ENCODE measurements at places on chromosomes 2 and 18. TPM values are rescaled to one million over a fixed set of nuclear protein-coding genes. Genes with fewer than 3 reads are reported as not detected.

DNA sequence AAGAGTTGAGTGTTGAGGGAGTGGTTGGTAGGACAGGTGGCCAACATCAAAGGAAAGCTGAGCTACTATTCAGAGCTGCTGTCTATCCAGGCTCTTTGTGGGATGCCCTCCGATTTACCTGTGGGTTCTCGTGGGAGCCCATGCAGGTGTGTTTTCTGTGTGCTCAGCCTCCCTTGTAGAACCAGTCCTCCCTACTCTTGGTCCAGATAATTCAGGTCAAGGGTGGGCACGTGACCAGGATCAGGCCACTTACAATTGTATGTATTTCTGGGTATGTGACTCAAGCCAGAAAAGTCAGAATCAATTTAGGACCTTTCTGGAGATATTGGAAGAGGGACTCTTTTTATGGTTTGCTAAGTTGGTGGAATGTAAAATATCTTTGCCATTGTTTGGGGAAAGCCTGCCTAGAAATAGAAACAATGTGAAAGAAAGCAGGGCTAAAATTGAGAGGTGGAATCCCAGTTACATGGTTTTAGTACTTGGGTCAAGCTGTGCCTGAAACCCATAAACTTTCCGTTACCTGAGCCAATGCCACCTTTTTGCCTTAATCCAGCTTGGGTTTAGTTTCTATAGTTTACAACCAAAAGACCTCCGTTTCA lies 93.2 kb downstream of the PDCL3 start:
- H3K36me3 ChIP-seq = no peaks in the 10 kb centered on the region
- H3K27ac ChIP-seq = no peak overlapping the region
- H3K27me3 ChIP-seq = no peaks in the 10 kb centered on the region

DNA sequence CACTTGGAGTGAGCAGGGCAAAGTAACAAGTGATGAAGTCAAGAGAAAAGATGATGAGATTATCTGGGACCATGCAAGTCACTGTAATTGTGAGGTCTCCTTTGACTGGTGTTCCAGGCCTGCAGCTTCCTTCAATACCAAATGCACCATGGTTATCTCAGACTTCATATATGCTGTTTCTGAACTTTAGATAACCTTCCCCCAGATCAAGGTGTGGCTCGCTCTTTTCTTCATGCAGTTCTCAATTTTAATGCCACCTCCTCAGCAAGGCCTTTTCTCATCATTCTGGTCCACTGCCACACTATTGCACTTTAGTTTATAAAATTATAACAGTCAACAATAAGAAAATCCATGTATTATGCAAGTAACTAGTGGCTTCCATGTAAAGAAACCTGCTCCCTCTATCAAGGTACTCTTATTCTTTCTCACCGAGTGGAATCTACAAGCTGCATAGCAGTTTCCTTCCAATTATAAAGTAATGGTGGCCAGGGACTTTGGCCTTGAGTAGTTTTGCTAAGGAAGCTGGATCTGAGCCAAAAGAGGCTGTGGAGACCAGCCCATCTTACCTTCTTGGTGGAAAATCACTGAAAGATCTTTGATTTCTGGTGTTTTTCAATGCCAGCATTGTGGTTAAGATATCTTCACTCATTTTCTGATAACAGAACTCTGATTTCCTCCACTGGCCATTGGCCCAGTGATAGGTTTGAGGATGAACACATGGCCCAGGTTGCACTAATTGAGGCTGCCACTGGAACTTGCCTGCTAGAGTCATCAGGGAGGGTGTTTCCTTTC lies 113.6 kb downstream of the KCNE4 start:
- no peak overlapping the region for H3K4me3 ChIP-seq
- H3K27me3 ChIP-seq = no peaks in the 10 kb centered on the region
- no peaks in the 10 kb centered on the region for H3K36me3 ChIP-seq
- DNase-seq = no peak

GRCh38 chr2:10933700-10934225 lies 22.0 kb downstream of the KCNF1 start:
- peaks cover 4% of the 10 kb centered on the region for H3K4me1 ChIP-seq
- H3K27ac ChIP-seq = no peak overlapping the region
- peaks cover 5% of the 10 kb centered on the region for H3K27me3 ChIP-seq

GRCh38 chr2:109144271-109144670 lies 15.3 kb downstream of the SH3RF3 start:
- no peak for DNase-seq
- H3K4me3 ChIP-seq = no peak overlapping the region
- H3K36me3 ChIP-seq = no peaks in the 10 kb centered on the region
- no peaks in the 10 kb centered on the region for H3K27me3 ChIP-seq
- H3K4me1 ChIP-seq = peaks cover 4% of the 10 kb centered on the region
- H3K27ac ChIP-seq = no peak overlapping the region

AGXT gene
- not detected for total RNA-seq

ORC4 gene
- total RNA-seq = 5.5 TPM

- H3K4me3 ChIP-seq = no peak overlapping the region
- no peaks in the 10 kb centered on the region for H3K36me3 ChIP-seq
- DNase-seq = no peak
- H3K4me1 ChIP-seq = no peaks in the 10 kb centered on the region
Measured at GRCh38 chr2:33777786-33778185, 178.7 kb upstream of the FAM98A start.

NYAP2 gene
- total RNA-seq = under 0.01 TPM

GLI2 gene
- total RNA-seq = 0.45 TPM

LYPD6B gene
- total RNA-seq = not detected

- peaks cover 14% of the 10 kb centered on the region for H3K4me1 ChIP-seq
- H3K36me3 ChIP-seq = no peaks in the 10 kb centered on the region
- peak within 1 kb of the TSS; percentile 67 for H3K4me3 ChIP-seq
- H3K27ac ChIP-seq = peak within 1 kb of the TSS; percentile 93
- peak; percentile 96 for DNase-seq
Measured at GRCh38 chr2:150487537-150488429, at the start of gene RND3. Gene RND3 (minus strand): TSS chr2:150487667. CDS start chr2:150487417, 250 bp downstream.

GPR45 gene
- total RNA-seq = not detected

- no peaks in the 10 kb centered on the region for H3K36me3 ChIP-seq
- H3K27ac ChIP-seq = no peak overlapping the region
- H3K4me3 ChIP-seq = no peak overlapping the region
- DNase-seq = no peak
Measured at GRCh38 chr2:15779381-15780041, 160.8 kb upstream of the MYCN start.

GATA6 gene
- 79.9 TPM for total RNA-seq

THSD7B gene
- total RNA-seq = not detected

- DNase-seq = no peak
- H3K4me1 ChIP-seq = peaks cover 17% of the 10 kb centered on the region
- no peaks in the 10 kb centered on the region for H3K27me3 ChIP-seq
- H3K4me3 ChIP-seq = no peak overlapping the region
- H3K27ac ChIP-seq = no peak overlapping the region
Measured at GRCh38 chr18:12699747-12700146, 2.8 kb downstream of the CEP76 start.

- no peaks in the 10 kb centered on the region for H3K27me3 ChIP-seq
- DNase-seq = no peak
- H3K27ac ChIP-seq = no peak overlapping the region
- no peak overlapping the region for H3K4me3 ChIP-seq
- H3K36me3 ChIP-seq = no peaks in the 10 kb centered on the region
- H3K4me1 ChIP-seq = no peaks in the 10 kb centered on the region
Measured at GRCh38 chr18:29439398-29439797, 1262.5 kb upstream of the CDH2 start.

- peaks cover 14% of the 10 kb centered on the region for H3K4me1 ChIP-seq
- H3K27ac ChIP-seq = peak overlapping the region; percentile 22
- DNase-seq = no peak
- peak overlapping the region; percentile 92 for H3K4me3 ChIP-seq
- H3K27me3 ChIP-seq = peaks cover 9% of the 10 kb centered on the region
Measured at GRCh38 chr2:73283545-73284295, 558 bp downstream of the FBXO41 start.

DNA sequence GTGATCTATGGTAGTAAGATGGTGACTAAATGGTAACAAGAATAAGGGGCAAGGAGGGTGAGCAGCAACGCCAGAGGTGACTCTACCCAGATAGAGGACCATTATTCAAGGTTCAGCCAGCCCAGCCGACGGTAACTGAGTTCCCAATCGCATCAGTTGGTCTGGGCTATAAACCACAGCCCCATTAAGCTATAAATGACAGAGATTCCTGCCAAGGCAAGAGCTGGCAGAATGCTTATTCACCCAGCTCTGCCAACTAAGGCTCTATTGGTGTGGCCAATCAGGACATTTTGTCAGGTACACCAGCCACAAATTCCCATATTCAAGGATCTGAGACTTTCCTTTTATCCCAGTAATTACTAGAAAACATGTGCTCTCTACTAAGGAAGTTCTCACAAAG lies 3.6 kb downstream of the CHN1 start:
- H3K27ac ChIP-seq = no peak overlapping the region
- peaks cover 12% of the 10 kb centered on the region for H3K4me1 ChIP-seq
- no peak for DNase-seq
- H3K4me3 ChIP-seq = no peak overlapping the region
- peaks cover 16% of the 10 kb centered on the region for H3K27me3 ChIP-seq

- no peaks in the 10 kb centered on the region for H3K36me3 ChIP-seq
- H3K27ac ChIP-seq = no peak overlapping the region
- H3K27me3 ChIP-seq = no peaks in the 10 kb centered on the region
- no peak overlapping the region for H3K4me3 ChIP-seq
- H3K4me1 ChIP-seq = peaks cover 18% of the 10 kb centered on the region
- no peak for DNase-seq
Measured at GRCh38 chr2:178476477-178476876, 1.9 kb downstream of the FKBP7 start.

DNA sequence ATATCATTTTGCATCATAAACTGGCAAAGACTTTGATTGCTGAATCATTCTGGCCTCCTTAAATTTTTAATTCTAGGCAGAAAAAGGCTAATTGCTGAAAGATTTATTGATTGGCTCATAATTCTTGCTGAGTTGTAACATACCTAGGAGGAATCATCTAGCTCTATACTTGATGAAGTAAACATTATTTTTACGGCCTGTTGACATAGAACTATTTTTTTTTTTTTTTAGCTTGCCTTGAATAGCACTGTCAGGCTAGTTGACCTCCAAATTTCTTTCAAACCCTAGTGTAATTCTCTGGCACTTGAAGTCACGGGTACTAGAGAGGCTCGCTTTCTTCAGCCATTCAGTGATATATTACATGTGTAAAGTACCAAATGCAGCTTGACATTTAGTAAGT lies 2.8 kb downstream of the SERPINB12 start:
- DNase-seq = no peak
- no peaks in the 10 kb centered on the region for H3K36me3 ChIP-seq
- no peak overlapping the region for H3K27ac ChIP-seq
- no peaks in the 10 kb centered on the region for H3K27me3 ChIP-seq
- no peaks in the 10 kb centered on the region for H3K4me1 ChIP-seq

- no peak for DNase-seq
- H3K27me3 ChIP-seq = no peaks in the 10 kb centered on the region
- no peaks in the 10 kb centered on the region for H3K36me3 ChIP-seq
- no peak overlapping the region for H3K4me3 ChIP-seq
- no peak overlapping the region for H3K27ac ChIP-seq
Measured at GRCh38 chr2:28098501-28099225, 208.1 kb downstream of the BABAM2 start.

DNA sequence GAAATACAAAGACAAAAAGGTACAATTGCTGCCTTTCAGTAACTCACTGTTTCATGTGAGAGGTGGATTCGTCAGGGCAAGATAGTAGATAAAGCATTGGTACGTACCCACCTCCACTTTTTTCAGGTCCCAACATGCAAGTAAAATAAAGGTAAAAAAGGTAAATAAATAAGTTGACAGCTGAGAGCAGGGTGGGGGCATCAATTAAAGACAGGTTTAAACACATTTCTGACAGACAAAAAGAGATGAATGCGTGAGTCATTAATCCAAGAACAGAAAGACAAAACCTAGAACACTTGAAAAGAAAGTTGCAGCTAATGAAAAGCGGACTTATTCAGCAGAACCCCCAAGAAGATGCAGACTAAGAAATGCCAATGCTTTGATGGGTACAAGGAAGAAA lies 979.6 kb upstream of the CDH2 start:
- no peak overlapping the region for H3K27ac ChIP-seq
- H3K36me3 ChIP-seq = no peaks in the 10 kb centered on the region
- no peak for DNase-seq
- no peaks in the 10 kb centered on the region for H3K4me1 ChIP-seq
- H3K27me3 ChIP-seq = no peaks in the 10 kb centered on the region

DNA sequence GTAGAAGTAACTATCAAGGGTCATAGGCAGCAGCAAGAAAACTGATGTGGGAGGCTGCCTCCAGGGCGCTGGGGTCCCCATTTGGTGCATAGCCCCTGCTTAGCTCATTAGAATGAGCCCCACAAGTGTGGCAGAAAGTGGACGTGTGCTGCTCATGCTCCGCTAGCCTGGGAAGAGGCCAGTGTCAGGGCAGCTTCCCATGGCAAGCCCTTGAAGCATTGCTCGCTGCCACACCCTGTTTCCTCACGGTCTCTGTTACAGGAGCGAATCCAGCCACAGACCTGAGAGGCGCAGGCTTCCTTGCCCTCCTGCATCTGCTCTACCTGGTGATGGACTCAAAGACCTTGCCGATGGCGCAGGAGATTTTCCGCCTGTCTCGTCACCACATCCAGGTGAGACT lies 22.5 kb downstream of the ELMOD3 start:
- no peaks in the 10 kb centered on the region for H3K4me1 ChIP-seq
- H3K4me3 ChIP-seq = no peak overlapping the region
- H3K27ac ChIP-seq = no peak overlapping the region

DNA sequence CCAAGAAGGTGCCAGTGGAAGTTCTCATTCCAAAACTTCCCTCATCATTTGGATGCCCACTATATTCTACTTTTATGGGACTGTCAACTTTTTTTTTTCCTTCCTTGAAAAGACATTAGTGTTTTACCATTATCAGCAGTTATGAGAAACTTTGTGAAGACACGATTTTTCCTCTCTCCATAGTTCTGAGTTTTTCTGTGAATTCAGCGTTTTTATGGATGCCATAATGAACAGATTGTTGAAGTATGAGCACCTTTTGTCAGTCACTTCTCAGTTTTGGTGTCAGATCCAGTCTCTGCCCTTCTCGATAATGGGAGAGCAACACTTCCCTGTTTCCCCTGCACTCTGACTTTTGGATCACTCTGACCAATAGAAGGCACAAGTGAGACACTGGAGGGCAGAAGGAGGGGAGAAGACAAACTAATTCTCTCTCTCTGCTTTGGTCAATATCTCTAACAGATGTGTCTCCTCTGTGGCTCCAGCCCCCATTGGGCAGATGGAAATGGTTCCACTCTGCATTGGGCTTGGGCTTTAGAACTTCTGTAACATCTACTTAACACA lies 53.5 kb upstream of the FN1 start:
- H3K27ac ChIP-seq = no peak overlapping the region
- no peaks in the 10 kb centered on the region for H3K27me3 ChIP-seq
- no peaks in the 10 kb centered on the region for H3K4me1 ChIP-seq
- DNase-seq = no peak
- no peak overlapping the region for H3K4me3 ChIP-seq

DNA sequence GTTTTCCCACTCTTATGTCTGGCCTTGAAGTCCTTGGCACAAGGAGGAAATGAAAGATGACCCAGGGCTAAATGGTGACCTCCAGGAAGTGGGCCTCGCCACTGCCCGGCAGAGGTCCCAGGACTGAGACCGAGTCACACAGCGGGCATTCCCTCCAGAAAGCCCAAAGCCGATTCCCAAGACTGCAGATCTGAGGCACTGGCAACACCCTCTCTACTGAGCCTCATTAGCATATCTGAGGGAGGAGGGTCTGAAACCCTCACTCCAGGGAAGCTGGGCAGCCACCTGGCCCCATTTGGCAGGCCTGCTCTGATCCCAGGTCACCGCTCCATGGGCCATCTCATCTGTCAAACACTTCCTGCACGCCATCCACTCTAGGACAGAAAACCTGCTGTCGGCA lies 29.1 kb downstream of the FAM178B start:
- H3K27me3 ChIP-seq = no peaks in the 10 kb centered on the region
- no peaks in the 10 kb centered on the region for H3K36me3 ChIP-seq
- peaks cover 42% of the 10 kb centered on the region for H3K4me1 ChIP-seq
- no peak overlapping the region for H3K27ac ChIP-seq
- DNase-seq = no peak

SPHKAP gene
- total RNA-seq = not detected

Measured in stomach (tissue), 19 donors.